ENCODE measurements at places on chromosomes 1 and 21. TPM values are rescaled to one million over a fixed set of nuclear protein-coding genes. Genes with fewer than 3 reads are reported as not detected.

DNA sequence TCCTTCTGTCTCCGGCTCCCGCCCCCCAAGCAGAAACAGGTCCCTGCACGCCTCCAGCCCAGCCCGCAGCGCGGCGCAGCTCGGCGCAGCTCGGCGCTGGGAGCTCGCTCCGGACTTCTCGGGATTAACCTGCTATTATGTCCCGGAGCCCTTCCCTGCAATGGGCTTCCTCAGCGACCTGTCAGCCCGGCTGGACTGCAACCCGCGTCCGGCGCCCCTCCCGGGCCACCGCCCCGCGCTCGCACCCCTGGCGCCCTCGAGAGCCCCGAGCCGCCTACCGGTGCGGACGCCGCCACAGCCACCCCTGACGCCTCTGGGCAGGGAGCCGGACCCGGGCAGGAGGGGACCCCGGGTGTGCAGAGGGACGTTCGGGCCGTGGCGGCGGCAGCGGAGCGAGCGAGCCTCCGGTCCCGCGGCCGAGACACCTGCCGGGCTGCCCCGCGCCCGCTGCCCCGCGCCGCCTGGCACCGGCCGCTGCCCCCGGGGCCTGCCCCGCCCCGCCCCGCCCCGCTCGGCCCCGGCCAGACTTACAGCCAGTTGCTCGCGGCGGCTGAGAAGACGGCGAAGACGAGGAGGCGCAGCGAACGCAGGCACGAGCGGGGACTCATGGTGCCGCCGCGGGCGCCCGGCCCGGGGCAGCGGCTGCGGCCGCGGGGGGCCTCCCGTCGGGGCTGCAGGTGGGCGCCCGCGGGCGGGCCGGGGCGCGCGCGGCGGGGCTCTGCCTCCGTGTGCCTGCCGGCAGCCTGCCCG, 407 bp downstream of the WNT4 start:
- DNase-seq = peak; percentile 44

DNA sequence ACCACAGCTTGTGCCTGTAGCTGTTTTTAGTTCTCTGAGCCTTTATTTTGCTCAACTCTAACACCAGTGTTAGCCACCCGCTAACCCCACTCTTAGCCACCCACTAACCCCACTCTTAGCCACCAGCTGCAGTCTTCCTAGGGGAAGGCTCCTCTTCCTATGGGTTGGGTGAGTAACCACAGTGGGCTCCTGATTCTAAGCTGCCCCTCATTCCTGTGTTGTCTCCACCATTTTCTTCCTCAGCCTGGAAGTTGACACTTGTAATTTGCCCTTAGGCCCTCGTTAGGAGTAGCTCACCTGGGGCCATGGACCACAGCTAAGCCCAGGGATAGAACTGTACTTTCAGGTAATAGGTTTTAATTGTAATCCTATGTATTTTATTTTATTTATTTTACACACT, 782.9 kb upstream of the TPTE start:
- DNase-seq = no peak

DNA sequence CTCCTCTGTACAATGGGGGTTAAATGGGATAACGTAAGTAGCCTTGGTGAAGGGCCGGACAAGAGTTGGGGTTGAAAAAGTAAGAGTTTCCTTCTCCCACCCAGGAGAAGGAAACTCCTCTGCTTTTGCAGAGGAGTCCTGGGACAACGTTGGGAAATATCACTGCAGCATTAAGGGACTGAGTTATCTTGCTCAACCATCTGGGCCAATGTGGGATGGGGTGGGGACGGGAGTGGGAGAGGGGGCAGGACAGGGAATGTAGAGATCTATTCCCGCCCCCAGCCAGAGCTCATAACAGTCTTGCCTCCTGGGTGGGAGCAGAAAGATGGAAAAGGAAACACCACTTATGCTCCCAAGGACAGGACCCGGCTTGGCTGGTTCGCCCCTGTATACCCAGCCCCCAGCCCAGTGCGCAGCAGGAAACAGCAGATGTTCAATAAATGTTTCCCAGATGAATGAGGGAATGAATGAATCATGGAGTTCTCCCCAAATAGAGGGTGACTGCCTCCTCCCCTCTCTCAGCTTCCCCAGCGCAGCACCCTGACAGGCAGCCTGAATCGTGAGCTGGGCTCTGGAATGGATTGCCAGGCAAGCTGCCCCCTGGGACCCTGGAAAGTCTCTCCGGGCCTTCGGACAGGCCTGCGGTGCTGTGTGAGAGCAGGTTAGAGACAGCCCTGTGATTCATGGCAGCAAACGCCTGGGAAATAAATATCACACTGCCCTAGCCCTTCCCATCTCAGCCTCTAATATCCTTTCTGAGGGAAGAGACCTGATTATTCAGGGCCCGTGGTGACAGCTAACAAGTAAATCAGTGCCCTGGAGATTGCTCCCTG, 24.8 kb downstream of the FBXO2 start:
- no peak for DNase-seq

DNA sequence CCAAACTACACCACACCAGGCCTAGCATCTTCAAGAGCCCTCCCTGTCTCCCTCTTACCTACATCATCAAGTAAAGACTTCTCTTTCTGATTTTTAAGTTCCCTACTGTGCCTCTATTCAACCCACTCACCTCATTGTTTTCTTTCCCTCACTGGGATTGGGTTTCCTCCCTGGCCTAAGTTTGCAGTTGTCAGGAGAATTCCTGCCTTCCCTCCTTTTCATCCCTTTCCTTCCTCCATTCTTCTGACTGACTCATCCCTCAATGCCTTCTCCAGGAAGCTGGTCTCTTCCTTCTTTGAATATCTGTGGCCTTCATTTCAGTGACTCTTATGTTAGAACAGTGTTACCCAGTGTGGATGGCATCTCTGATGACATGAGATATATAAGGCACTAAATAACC, 139.9 kb upstream of the KIAA0040 start:
- no peak for DNase-seq

GRCh38 chr21:27505516-27505915, 538.6 kb upstream of the ADAMTS5 start:
- DNase-seq = no peak

The ZMYM1 gene
- 5.8 TPM for polyA plus RNA-seq
